ENCODE measurements at places on chromosomes 4 and X.

DNA sequence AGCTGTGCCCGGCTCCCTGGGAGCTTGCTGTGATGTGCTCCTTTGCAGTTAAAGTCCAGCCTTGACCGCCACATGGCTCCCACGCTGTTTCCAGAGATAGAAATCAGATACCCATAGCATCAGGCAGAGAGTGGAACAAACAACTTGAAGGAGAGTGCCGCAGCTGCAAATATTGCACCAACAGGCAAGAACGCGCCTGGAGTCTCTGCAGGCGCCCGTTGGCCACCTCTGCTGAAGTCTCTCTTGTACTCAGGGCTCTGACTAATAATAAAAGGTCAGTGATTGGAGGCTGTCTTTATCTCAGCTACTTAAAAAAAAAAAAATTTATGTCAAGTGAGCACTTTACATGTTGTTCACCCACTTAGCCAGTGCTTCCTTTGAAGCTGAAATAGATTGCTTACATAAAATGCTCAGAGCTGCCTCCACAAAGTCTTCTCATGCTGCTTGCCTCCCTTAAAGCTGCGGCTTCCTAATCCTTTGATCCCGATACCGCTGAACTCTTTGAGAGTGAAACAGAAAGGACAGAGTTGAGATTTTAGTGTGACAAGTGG lies 30.9 kb upstream of the TENM3 start:
- DNase-seq, result peak; percentile 58

- no peak for DNase-seq
Observed at GRCh38 chrX:128294198-128294597, 242.0 kb upstream of the ACTRT1 start.

DNA sequence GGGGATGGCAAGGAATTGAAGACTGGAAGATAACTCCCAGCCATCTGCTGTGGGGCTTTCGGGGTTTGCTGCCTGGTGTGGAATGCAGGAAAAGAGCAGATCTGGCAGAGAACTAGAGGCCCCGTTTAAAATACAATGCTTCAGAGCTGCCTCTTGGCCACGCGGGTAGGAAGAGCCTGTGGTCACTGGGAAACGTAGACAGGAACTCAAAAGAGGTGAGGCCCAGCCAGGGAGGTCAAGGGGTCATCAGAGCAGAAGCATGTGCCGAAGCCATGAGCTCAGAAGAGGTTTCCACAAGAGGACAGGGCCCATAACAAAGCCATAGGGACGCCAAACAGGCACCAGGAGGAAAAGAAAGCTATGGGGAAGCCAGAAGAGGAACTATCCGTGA lies 14.5 kb upstream of the STS start:
- DNase-seq, result peak; percentile 34

GRCh38 chrX:48939524-48940228 lies 17.7 kb downstream of the OTUD5 start:
- DNase-seq, result no peak

DNA sequence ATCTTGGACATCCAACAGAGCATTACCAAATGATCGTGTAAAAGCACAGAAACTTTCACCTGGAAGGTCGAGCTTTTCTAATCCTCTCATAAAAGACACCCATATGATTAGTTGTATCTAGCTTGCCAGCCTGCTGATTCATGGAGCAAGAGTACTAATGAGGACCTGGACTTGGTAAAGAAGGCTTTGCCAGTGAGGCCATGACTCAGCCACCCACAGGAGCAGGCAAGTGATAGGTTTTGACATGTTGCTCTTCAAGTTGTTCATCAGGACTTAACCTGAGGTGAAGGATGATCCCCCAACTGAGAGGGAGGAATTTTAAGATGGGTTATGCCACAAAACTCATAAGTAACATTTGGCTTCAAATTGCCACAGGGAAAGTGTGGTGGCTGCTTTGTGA lies 24.7 kb upstream of the EPGN start:
- peak; percentile 29 for DNase-seq

DNA sequence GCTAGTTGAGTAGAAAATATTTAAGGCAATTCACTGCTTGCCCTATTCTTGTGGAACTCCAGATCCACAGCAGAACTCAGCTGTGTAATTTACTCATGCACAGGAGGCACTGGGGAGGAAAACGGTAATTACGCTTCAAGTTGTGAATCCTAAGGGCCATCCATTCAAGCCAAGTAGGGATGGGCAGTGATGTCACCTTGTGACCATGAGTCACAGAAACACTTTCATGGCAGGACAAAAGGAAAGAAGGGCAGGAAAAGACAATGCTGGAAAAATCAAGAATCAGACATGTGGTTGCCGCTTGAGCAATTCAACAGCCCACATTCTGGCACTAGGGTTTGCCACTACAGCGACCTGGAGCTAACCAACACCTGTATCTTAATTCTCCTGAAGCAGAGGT lies 1.4 kb downstream of the PAQR3 start:
- peak; percentile 9 for DNase-seq

GRCh38 chr4:110754716-110755115 lies 131.8 kb upstream of the PITX2 start:
- DNase-seq, result peak; percentile 80

DNA sequence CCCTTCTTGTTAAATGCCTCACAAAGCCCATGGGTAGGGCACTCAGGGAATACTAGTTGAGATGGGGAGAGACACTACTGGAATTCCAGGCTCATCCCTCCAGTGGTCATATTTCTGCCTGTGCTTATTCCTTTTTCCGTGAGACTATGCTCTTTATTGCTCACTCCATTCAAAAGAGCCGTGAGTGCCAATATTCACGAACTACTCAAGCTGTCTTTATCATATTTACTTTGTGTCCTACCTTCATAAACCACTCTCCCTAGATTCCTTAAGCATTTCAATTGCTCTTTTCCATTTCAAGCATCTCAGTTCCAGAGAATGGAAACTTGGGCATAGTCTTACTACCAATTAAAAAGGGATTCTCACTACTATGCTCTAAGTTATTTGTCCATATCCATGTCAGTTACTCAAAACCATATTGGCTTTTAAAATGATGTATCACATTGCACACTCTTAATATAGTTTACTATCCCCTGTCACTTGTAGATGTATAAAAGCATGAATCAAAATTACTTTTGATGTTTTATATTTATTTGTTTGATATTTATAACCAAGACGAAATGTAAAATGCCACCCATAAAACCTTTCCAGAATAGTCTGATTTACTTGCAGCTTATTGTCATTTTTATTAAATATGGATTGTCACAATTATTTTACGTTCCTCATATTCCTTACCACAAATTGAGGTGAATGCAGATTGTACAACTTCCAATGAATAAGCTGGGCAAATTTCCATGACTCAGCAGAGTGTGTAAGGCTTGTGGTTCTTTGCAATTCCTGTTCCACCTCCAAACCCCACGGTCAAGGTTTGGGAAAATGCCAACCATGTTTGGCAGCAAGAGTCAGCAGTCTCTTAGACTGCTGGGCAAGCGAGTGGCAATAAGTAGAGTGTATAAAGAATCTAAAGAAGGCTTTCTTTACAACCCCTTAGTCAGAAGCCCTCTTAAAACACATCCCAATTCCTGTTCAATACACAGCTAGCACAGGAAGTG lies 24.4 kb downstream of the ENOX2 start:
- peak; percentile 93 for DNase-seq

DNA sequence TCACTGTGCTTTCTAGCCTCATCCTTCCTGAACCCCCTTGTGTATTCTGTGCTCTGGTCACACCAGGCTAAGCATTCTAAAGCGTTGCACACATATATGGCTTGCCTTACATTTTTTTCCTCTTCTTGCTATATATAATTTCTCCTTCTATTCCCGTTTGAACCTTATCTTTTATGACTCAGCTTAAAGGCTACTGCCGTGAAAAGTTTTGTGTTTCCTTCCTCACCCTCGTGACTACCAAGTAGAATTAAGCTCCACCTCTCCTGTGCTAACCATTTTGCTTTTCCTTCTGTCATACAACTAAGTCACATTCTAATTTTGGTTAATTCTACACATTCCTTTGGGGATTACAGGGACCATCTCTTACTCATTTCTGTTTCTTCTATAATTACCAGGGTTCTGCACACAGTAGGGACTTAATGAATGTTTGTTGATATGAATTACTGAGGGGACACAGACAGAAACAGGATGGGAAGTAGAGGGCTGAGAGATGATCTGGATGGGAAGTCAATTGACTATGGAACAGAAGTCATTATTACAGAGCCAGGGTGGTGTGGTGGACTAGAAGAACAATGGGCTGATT lies 67.1 kb downstream of the DOCK11 start:
- no peak for DNase-seq

DNA sequence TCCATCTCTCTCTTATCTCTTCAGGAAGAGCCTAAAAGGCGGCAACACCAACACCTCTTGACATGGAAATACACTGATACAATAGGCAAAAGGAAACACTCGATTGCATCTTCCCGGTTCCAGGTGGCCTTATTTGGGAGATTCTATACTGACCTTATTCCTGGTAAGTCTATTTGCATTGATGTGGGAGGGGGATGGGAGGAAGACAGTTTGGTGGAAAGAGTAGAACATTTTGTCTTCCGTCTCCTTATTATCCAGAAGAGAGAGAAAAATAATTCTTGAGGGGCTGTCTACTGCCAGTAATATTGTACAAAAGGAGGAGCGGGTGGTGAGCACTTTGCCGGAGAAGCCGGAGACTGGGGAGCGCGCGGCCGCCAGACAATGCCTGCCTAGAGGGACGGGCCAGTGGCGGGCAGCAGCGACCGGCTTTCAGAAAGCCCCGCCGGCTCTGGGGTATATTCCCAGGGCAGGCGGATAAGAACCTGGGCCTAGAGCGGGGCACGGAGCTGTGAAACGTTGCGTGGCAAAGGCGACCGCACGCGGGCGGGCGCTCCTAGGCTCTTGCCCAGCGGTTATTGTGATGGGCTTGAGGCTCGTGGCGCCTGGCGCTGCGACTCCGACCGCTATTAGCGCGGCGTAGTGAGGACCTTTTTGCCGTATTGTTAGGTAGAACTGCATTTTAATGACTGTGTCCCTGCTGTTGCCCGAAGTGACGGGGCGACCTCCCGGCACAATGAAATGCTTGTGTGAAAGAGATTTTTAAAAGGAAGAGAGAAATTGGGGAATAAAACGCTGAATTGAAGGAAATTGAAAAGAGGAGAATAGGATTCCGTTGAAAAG lies 518 bp downstream of the PRDM8 start:
- no peak for DNase-seq

- DNase-seq, result peak; percentile 45
Observed at GRCh38 chrX:72041871-72042851, 89.6 kb downstream of the RTL5 start.

DNA sequence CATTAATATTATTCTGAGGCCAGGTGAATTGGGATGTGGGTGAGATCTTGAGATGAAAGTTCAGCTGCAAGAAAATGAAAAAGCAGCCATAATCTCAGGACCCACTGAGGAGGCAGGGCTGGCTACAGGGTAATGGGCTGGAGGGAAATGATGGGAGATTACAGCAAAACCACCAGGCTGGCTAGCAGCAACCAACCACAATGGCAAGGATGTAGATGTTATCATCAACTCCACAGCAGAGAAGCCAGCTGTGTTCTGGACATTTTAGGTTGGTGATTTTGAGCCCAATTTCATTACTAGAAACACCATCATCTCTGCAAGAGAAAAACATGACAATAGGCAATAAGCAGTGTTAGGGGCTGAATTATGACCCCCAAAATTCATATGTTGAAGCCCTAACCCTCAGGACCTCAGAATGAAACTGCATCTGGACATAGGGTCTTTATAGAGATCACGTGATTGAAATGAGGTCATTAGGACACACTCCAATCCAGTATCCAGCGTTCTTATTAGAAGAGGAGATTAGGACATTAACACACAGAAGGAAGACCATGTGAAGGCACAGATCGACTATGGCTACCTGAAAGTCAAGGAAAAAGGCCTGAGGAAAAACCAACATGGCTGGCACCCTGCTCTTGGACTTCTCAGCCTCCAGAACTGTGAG lies 139.8 kb upstream of the KIT start:
- no peak for DNase-seq

DNA sequence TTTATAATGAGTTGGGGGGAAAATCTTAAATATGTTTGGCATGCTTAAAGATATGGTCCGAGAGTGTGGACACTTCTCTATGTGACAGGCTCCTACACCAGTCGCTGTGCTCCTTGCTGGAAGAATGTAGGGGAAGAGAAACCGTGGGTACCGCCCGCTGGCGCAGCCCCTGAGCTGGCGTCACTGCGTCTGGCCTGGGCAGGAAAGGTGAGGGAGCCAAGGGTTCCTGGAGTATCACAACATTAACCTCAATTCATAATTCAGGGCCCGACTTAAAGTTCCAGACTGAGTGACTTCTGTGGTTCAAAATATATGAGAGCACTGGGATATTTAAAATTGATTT lies 95.1 kb downstream of the GATB start:
- DNase-seq, result no peak

DNA sequence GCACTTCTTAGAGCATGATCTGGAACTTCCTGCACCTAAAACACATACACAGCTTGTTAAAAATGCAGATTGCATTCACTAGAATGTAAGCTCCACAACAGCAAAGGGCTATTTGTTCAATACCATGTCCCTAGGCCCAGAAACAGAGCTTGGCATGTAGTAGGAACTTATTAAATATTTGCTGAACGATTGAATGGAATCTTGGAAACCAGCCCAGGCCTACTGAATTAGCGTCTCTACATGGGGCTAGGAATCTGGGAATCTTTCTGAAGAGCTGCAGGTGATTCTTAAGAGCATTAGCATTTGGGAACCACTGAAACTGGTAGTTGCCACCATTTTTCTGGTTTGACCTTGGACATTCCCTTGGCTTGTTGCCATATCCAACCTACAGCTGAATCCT lies 234.1 kb downstream of the STIM2 start:
- peak; percentile 42 for DNase-seq

DNA sequence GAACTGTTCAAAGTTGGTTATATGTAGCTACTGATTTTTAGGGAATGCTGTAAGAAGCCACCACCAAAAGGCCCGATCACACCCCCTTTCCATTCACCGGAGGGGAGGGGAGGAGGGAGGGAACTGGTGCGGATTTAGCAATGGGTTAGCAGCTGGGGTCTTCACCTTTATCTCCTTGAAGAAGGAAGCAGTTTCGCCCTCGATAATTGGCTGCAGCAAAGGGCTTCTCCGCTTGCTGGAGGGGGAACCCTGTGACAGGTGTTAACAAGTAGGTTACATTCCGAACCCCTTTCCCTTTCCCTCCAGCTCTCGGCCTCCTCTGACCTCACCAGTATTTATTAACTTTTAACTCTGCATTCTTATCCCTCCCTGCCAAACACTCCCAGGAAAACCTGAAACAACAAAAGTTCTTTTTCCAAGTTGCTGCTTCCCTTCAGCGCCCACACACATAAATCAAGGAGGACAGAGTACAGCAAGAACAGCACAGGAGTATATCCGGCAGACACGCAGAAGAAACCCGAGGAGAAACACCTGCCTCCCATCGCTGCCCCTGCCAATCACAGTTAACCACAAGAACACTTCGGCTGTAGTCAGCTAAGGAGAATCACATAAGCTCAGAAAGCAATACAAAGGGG lies 39.8 kb upstream of the NAP1L5 start:
- DNase-seq, result peak; percentile 21

GRCh38 chrX:40439625-40440532 lies 140.9 kb upstream of the ATP6AP2 start:
- no peak for DNase-seq

- no peak for DNase-seq
Observed at GRCh38 chrX:126489116-126489695, 63.4 kb downstream of the DCAF12L1 start.
